ENCODE measurements at places on chromosomes 5 and 9. TPM values are rescaled to one million over a fixed set of nuclear protein-coding genes. Genes with fewer than 3 reads are reported as not detected.

Gene CCDC192
- total RNA-seq = not detected

Gene ADAMTS2
- total RNA-seq = 31.4 TPM

Gene CMBL
- 14.0 TPM for total RNA-seq

Gene EQTN
- not detected for total RNA-seq

Gene GIN1
- total RNA-seq = 7.9 TPM

Gene CDC14B
- total RNA-seq = 16.6 TPM

Gene CCDC171
- total RNA-seq = 4.5 TPM

All from uterine smooth muscle cell (primary cell).